ENCODE measurements at places on chromosomes 5 and 9.

GRCh38 chr5:43772764-43773477 is 169.9 kb downstream of the NNT start:
- H3K27me3 ChIP-seq: no peaks in the 10 kb centered on the region
- H3K4me3 ChIP-seq: no peak overlapping the region
- H3K27ac ChIP-seq: no peak overlapping the region
- H3K4me1 ChIP-seq: no peaks in the 10 kb centered on the region
- no peak for DNase-seq

- DNase-seq: no peak
- no peaks in the 10 kb centered on the region for H3K4me1 ChIP-seq
- no peak overlapping the region for H3K4me3 ChIP-seq
- no peaks in the 10 kb centered on the region for H3K36me3 ChIP-seq
Observed at GRCh38 chr9:72656021-72656420, 134.6 kb downstream of the TMC1 start.

GRCh38 chr5:180071531-180072255 is at the start of gene RNF130:
TSS of gene RNF130 (minus strand) at chr5:180071759. CDS start at chr5:180071702, 57 bp downstream.
- no peaks in the 10 kb centered on the region for H3K36me3 ChIP-seq
- H3K27me3 ChIP-seq: no peaks in the 10 kb centered on the region
- peak within 1 kb of the TSS; percentile 92 for H3K4me3 ChIP-seq
- H3K4me1 ChIP-seq: peaks cover 14% of the 10 kb centered on the region
- peak within 1 kb of the TSS; percentile 93 for H3K27ac ChIP-seq
- DNase-seq: peak; percentile 97

DNA sequence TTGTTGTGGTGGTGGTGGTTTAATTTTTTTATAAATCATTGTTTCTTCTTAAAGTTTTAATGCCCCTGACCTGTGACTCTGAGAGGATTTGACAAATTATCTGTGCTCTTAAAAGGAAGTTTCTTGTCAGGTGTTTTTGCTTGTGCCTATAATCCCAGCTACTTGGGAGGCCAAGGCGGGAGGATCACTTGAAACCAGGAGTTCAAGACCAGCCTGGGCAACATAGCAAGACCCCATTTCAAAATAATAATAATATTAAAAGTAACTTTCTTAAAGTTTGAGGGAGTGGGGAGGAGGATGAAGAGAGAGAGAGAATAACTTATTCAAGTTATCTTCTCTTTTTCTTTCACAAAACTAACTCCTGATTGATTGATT is 12.2 kb upstream of the ERMP1 start:
- H3K4me3 ChIP-seq: no peak overlapping the region
- DNase-seq: no peak
- no peaks in the 10 kb centered on the region for H3K27me3 ChIP-seq
- H3K27ac ChIP-seq: no peak overlapping the region

- peak overlapping the region; percentile 19 for H3K27ac ChIP-seq
- H3K27me3 ChIP-seq: no peaks in the 10 kb centered on the region
- H3K36me3 ChIP-seq: no peaks in the 10 kb centered on the region
- no peak for DNase-seq
Observed at GRCh38 chr5:173878224-173878967, 9.8 kb upstream of the CPEB4 start.

All from upper lobe of right lung (tissue), 1 donor.